ENCODE measurements at places on chromosomes 11 and 22. TPM values are rescaled to one million over a fixed set of nuclear protein-coding genes. Genes with fewer than 3 reads are reported as not detected.

SYT9 gene
- not detected for total RNA-seq

DNA sequence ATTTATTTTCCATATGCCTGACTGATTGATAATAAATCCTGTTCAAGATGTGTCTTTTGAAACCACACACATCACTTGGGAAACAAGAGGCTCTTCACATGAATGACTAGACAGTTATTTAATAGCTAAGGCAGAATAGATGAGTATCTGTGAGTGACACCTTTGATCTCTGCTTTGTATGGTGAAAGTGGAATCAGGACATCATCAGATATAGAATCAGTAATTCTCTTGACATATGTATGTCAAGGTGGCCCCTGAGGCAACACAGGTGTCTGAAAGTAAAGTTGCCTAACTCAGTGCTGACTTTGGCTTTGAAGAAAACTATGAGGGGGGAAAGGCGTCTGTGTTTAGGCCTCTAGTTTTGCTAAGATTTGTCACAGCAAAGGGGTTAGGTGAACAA, 11.5 kb upstream of the CASP4 start:
- DNase-seq = no peak

- no peak for DNase-seq
Observed at GRCh38 chr11:126833065-126833464, 167.5 kb downstream of the KIRREL3 start.

DNA sequence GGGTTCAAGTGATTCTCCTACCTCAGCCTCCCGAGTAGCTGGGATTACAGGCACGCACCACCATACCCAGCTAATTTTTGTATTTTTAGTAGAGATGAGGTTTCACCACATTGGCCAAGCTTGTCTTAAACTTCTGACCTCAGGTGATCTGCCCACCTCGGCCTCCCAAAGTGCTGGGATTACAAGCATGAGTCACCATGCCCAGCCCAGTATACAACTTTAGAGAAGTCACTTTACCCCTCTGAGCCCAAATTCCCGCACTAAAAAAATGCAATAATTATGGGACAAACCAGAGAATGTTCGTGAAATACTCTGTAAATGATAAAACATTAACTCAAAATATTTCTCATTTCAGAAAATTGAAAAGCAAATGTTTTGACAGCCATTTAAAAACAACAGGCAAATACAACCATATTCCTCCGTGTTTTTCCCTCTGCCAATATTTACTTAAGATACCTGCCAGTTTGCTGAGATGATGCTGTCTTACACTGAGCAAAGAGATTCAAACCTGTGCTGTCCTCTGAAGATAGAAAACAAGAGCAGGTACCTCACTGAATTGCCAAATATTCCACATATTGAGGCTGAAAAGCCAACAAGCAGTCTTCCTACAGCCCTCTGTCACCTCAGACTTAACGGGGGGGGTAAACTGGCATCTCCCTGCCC, 9.6 kb downstream of the PLEKHA7 start:
- DNase-seq = no peak

ADAMTS8 gene
- total RNA-seq = under 0.01 TPM

GRCh38 chr11:130798801-130799200, 117.5 kb downstream of the SNX19 start:
- no peak for DNase-seq
